ENCODE measurements at places on chromosomes 4 and X. TPM values are rescaled to one million over a fixed set of nuclear protein-coding genes. Genes with fewer than 3 reads are reported as not detected.
A peak's percentile ranks its signal among the peaks of the same experiment; 100 is the strongest.

- DNase-seq = no peak
Observed at GRCh38 chrX:15515931-15516330, 15.3 kb downstream of the BMX start.

GRCh38 chr4:150078579-150079080, 385 bp downstream of the DCLK2 start:
- peak; percentile 77 for DNase-seq

DNA sequence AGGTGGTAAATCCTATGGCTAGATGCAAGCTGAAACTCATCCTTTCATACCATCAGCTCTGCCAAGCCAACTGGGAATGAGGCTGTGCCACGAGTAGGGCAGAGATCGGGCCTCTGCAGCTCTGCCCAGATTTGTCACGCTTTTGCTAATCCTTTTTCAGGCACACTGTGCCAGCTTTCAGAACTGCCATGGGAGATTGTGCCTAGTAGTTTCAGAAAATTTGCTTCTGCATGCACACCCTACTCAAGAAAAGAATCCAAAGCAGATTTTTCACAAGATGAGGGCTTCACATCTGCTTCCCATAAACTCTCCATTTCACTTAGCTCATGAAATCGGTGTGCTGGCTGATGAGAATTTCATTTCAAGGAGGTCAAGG, 3.3 kb upstream of the ADH7 start:
- DNase-seq = no peak

GRCh38 chr4:101954975-101955678, 164.6 kb downstream of the BANK1 start:
- no peak for DNase-seq

DNA sequence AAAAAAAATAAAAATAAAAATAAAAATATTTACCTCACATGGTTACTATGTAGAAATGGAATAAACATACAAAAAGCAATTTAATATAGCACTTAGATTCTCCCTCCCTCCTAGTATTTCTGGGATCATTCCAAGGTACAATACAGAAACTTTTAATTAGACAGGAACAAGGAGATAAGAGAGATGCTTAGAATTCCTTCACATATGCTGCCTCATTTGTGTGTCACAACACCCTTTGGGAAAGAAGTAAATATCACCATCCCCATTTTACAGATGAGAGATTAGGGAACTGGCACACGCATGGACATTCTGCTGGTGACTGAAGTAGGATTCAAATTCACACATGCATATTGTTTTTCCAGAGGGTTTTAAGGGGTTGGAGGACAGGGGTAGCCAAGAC, 164.2 kb downstream of the APBB2 start:
- no peak for DNase-seq

DNA sequence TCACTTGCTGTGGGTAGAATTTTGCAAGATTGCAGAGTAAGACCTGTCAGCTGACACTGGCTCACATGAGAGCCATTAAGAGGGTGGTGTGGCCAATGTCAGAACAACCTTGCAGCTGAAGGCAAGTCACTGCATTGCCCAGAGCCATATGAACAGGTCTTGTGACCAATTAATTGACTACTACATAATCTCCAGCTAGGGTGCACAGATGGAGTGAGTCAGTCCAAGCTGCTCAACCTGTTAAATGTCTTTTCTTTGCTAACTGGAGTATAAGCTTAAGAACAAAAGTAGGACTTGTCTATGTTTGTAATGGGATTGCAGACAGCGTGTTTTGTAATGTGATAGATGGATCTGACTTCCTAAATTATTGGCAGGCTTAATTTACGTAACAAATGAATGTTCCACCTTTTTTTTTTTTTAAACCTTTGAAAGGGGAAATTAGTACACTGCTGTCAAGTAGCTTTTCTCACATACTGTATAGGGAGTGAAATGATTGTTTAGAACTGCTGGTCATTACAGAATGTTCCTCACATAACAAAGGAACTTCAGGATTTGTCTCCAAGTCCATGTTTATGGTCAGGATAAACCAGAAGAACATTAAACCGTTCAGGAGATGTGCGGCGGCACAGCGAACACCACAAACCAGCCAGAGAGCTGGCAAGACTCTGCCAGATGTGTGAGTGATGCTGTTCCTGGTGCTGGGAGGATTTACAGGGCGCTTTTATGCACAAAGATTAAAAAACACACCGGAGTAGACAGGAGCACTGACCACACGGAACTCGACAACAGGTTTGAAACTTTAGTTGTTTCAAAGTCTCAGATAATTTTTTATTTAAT, 37.0 kb downstream of the FNIP2 start:
- DNase-seq = no peak

DNA sequence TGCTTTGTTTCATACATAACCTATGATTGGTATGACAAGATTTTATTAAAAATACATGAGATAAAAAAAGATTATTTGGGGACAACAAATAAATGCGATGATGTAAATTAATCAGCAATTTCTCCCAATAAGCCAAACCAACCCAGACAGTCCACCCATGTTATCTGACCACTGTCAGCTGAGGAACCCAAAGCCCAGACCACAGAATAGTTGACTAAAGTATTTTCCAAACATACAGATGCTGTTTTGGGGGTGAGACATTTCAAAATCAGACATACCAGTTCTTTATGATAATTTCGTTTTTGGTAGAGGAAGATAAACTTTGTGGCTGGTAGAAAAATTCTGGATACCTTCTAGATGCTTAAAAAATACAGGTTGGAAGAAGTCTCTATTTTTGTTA, 650.8 kb upstream of the FAM241A start:
- DNase-seq = no peak

DNA sequence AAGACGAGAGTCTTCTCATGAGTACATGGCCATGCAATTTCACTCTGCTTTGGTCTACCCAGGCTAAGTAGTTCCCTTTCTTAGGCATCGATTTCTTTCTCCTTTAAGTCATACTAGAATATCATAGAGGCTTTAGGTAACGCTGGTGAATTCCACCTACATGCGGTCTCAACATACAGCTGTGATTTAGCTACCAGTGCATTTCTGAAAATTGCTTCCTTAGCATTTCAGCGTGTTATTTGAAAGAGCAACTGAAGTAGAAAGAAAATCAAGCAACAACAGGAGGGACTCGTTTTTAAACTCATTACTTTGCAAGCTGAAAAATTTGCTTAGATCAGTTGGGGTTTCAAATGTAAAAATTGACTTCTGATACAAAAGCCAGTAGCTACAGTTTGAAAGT, 48.1 kb upstream of the RASGEF1B start:
- DNase-seq = no peak

C1QTNF7 gene
- total RNA-seq = 1.9 TPM

RGN gene
- 17.7 TPM for total RNA-seq

CXorf49 gene
- total RNA-seq = not detected
